Activated CD4-positive, alpha-beta T cell treated with anti-CD3 and anti-CD28 coated beads, Interleukin-10, Interleukin-2, amounts not matched to agents 100 ng/mL and 50 ng/mL, durations not matched to agents 16 hours and 8 hours (primary cell): ENCODE measurements at places on chromosomes 7 and 10.

DNA sequence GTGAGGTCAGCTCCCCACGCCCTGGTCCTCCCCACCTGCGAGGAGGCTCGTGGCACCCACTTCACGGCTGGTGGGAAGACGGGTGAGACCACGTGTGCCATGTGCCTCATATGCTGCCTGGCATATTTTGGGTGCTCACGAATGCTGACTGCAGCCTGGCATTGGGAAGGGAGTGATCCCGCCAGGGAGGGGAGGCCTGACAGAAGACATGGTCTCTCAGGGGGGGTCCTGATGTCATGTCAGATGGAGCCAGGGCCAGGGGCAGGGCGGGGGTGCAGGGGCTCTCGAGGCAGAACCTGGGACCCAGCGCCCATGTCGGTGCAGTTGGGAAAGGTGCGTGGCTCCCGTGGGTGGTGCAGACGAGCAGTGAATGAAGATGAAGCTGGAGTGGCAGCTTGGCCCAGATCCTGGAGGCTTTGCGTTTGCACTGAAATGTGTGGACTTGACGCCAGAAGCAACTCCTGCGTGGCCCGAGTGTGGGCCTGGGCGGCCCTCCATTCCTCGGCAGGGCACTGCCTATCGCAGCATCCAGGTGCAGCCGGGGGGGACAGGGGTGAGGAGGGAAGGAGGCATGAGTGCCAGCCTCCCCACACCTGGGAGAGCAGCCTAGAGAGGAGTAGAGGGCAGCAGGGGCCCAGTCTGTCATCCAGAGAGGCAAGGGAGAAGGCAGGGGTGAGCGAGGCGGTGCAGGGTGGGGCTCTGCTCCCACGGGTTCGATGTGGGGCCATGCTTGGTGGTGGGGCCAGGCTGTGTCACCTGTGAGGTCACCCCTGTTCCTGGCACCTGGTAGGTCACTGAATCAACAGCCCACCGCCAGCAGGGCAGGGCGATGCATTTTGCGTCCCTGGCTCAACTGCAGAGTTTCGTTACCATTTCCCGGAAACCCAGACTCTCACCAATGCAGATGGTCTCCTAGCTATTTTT lies 385.6 kb downstream of the DNAJB6 start:
- DNase-seq: no peak

DNA sequence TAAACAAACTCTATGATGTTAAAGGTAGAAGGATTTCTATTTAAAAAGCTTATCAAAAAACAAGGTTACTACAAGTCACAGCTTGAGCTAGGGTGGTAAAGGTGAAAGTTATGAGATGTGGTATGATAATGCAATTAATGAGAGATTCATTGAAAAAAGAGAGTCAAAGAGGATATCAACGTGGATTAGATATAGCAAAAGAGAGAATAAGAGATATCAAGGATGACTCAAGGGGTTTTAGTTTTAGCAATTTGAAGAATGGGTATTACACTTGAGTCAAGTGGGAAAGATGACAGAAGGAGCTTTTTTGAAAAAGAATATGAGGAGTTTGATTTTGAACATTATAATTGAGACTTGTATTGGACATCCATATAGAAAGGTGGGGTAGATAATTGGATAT lies 59.8 kb downstream of the NUTM2E start:
- no peak for DNase-seq

DNA sequence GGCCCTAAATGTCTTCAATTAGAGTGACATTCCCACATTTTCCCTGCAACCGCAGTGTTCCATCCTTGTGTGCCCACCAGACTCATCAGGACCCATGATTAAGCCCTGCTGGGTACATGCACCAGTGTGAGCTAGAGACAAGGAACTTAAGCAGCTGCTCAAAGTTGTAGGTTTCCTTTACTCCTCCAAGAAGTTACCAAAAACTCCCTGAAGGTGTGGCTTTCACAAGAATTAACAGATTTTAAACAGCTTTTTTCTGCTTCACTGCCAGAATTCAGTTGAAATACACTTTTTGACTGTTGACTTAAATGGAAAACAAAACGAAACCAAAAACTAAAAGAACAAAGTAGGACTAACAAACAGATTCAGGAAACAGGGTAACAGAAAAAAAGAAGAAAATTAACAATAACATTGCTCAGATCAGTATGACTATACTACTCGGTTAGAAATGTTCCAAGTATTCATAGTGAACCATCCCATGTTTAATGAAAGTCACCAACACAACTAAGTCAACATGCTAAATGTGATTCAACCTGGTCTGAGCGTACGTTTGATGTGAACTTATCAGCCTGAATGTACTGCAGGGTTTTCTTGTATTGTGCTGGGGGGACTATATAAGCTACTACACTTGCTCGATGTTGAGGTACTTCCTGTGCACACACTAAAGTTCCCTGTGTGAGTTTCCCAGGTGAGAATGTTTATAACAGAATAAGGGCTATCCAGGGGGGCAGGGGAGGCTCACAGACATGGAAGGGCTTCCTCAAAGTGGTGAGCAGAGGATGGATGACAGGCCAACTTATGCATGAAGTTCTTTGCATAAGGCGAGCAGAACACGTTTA lies 22.2 kb downstream of the SLC37A3 start:
- DNase-seq: peak; percentile 81

DNA sequence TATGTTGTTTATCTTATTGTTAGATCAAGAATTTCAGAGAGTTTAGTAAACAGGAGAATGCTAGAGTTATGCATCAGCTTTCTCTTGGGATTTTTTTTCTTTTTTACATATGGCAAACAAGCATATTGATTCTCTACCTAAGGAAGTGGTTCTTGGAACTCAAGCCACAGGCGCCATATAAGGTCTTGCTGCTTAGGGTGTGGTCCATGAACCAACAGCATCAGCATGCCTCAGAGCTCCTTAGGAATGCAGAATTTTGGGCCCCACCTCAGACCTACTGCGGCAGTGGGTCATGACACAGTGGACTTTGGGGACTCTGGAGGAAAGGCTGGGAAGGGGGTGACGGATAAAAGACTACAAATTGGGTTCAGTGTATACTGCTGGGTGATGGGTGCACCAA lies 230.8 kb downstream of the SKAP2 start:
- no peak for DNase-seq

GRCh38 chr7:136605532-136606329 lies 262.7 kb upstream of the CHRM2 start:
- DNase-seq: no peak

DNA sequence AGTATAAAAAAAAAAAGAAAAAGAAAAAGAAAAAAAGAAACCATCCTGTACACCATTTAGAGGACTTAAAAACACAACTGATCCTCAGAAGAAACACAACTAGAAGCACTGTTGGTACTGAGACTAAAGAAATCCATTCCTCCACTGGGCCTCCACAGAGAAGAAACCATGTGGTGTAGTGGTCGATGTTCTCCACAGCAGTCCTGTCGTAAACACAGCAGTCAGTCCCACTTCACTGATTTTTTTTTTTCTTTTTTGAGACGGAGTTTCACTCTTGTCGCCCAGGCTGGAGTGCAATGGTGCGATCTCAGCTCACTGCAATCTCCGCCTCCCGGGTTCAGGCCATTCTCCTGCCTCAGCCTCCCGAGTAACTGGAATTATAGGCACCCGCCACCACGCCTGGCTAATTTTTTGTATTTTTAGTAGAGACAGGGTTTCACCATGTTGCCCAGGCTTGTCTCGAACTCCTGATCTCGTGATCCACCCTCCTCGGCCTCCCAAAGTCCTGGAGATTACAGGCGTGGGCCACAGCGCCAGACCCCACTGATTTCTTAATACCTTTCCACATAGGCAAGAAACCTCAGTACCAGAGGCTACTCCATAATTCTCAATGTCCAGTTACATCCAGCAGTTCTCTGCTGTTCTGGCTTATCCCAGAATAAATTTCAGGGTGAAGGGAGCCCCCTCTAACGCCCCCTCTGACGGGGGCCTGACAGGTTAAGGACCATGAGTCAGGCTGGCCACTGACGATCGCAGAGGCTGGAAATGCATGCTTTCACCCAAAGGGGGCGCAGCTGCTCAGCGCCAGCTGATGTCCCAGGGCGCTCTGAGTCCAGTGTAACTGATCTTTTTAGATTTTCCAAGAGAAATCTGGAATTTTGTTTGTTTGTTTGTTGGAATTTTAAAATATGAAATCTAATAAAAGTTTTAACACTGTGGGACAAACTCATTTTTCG lies 24.8 kb upstream of the FFAR4 start:
- DNase-seq: peak; percentile 28
